ENCODE measurements at places on chromosomes 7 and 10.
A peak's percentile ranks its signal among the peaks of the same experiment; 100 is the strongest.

DNA sequence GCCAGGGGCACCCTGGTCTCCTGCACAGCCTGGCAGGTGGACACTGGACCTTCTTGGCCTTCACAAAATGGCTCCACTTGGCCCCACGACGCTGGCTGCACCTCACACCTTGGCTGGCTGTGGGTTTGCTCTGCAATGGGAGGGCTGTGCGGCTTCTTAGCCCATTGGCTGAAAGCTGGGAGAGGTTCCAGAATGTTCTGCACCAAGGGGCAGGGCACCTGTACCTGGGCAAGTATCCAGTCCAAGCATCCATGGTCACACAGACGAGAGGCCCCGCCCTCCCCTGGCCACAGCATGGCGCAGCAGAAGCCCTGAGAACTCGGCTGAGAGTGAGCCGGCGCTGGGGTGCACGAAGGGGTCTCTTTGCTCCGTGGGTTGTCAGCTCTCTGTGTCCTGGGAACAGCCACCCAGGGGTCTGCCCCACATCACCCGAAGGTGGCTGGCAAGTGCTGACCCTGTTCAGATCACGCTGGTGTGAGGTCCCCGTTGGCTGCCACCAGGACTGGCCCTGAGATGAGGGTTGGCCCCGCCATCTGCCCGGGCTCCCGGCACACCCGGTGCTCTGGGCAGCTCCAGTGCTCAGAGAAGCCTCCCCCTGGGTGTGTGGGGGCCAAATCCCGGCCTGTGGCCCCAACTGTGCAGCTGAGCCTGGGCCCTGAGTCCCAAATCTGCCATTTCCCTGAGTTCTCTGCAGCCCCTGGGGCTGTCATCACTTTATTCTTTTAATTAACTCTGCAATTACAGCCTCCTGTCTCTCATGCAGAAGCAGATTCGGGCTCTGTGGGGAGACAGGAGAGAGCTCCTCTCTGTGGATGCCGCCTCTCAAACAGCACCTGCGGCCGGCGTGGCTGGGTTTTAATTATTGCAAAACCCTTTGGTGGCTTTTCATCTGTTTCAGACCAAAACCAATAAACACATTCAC lies 19.4 kb upstream of the ADGRA1 start:
- DNase-seq: no peak

GRCh38 chr10:6195846-6196245 lies 6.9 kb upstream of the PFKFB3 start:
- no peak for DNase-seq

GRCh38 chr7:128703609-128704241 lies 31.6 kb downstream of the GARIN1A start:
- peak; percentile 21 for DNase-seq

- no peak for DNase-seq
These were observed 10.1 kb downstream of the PSTK start for GRCh38 chr10:122990278-122990677.

DNA sequence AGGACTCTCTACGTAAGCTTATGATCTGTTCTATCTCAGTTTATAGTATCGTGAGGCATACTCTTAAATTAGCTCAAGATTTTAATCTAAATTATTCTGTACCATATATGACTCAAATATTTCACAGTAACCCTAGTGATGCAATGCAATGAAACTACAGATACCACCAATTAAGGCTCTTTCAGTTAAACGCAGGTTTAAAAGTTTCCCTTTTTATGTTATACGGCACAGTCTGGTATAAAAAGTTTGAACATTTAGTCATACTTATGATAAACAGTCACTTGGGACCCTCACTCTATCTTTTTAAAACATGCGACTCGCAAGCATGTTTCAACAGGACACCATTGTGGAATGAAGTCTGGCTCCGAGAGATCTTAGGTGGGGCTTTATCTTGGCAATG lies 107.2 kb downstream of the CDK6 start:
- DNase-seq: no peak

DNA sequence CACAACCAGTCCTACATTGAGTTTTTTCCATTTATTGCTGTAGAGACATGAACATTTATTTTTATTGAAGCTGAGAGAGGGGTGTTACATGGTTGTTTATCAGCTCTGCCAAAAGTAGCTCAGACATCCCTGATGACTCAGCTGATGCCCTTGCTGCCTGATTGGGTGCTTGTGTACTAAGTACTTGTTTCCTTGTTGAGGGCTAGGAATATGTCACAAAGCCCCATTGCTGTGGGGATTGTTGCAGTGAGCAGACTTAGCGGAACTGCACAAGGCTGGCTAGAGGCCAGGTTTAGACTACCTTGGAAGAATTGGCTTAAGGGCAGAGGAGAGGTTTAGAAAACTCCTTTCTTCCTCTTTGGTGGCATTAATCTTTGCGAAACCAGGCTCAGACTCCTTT lies 110.6 kb downstream of the AUTS2 start:
- DNase-seq: no peak

GRCh38 chr7:158491094-158491493 lies 96.5 kb downstream of the PTPRN2 start:
- DNase-seq: no peak

DNA sequence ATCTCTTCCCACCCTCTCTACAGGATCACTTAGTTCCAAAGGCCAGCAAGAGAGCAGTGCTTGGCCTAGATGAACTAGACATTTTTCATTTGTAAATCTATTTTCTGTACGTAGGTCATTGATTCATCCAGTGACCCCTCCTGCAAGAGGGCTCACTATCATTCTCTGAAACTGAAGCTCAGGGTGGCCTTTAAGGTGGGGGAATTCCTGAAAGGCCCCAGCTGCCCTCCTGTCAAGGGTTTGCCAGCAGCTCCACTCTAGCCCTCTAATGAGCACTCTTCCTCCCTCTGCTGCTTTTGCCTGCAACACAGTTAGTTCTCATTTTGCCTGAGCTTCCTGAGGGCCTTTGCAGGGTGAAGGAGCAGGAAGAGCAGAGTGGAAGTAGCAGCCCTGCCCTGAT lies 41.2 kb downstream of the LRRC18 start:
- DNase-seq: no peak

DNA sequence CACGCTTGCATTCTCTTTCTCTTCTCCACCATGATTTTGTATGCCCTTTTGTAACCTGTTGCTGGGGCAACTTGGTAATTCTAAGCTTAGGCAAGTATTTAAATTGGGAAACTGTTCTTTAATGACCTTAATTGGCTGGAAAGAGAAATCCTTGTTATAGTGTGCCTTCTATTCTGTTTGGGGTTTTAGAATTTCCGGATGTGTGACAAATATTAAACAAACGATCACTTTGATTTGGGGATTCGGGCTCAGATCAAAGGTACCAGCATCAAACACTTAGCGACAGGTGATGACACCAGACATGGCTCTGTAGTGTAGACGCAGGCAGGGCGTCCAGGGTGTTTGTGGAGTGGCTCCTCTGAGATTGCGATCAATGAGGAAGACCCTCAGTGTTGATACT lies 55.0 kb downstream of the RAB11FIP2 start:
- DNase-seq: no peak

GRCh38 chr7:21140622-21141021 lies 287.3 kb upstream of the SP4 start:
- no peak for DNase-seq

DNA sequence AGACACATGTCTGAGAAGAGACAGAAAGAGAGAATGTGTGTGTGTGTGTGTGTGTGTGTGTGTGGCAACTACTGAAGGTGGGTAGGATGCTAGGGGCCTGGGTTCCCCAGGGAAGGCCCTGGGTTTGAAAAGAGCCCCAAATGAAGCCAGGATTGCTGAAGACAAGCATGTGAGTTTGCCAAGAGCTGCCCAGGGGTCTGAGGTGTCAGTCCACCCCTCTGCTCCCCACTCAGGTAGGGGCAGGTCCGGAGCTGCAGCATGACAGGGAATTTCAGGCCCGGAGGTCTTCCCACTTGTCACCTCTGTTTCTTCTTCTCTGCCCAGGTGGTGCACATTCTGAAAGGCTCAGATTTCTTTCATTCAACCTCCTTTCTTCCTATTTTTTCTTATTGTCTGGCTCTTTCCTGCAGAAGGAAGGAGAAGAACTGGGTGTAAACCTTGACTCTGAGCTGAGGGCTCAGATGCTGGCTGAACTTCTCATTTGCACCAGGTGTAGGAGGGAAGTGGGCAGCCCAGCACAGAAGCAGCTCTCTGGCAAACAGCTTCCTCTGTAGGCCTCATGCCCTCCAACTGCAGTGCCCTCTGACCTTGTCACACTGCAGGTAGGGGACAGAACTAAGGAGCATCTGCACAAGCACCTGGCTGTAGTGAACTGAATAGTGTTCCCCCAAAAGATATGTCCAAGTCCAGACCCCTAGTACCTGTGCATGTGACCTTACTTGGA lies 79.6 kb upstream of the LRRC4 start:
- no peak for DNase-seq

DNA sequence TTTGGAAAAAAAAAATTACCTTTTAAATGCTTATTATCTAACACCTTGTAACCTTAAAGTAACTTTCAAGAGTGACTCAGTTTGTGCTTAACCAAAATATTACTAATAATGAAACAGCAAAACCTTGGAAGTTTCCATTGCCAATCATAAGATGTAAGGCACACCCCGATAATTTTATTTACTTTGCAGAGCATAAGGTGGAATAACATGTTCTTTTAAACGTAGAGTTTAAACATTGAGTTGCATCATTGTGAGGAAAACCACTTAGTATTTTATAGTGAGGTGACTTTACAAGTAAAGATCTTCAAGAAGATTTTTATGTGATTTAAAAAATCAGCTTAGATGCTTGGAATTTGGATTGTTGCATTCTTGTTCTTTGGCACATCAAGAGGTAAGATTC lies at the start of gene PNLIPRP3:
TSS of gene PNLIPRP3 (plus strand) at position 177 of the 400 bp plus-strand sequence. CDS start at position 343, 166 bp downstream.
- no peak for DNase-seq

GRCh38 chr10:99917963-99918825 lies 91.6 kb downstream of the DNMBP start:
- no peak for DNase-seq

DNA sequence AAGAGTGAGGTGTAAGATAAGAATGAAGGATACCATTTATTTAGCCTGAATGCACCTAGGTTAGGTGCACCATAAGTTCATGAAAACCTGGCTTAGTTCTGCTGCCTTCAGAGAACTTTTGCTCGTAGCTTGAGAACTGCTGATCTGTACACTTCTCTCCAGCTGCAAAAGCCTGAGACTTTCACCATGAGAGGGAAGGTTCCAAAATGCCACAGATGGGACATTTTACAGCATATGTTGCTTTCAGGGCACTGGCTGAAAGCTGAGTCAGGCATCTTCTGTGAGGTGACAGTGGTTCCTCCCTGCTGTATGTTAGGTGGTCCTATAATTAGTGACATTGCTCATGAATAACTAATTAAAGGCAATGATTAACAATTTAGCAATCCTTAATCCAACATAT lies 298.3 kb downstream of the GALNT17 start:
- DNase-seq: no peak

GRCh38 chr7:136104269-136104603 lies 127.1 kb upstream of the MTPN start:
- no peak for DNase-seq

DNA sequence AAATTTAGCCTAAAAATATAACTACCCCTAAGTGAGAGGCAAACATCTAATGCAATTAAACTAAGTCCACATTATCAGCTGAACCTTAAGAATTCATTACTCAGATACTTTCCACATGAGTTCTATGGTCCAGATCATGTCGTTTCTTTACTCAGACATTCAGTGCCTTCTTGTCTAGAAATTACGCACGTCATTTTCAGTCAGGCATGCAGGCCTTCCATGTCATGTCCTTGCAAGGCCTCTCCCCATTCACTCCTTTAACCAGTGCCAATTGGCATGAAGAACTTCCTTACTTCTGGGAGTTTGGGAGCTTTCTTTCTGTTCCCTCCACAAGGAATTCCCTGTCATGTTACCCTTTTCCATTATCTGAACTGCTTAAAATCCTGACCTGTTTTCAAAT lies 118.8 kb downstream of the NRP1 start:
- DNase-seq: no peak

- no peak for DNase-seq
These were observed 85.8 kb downstream of the GSAP start for GRCh38 chr7:77330169-77330882.

GRCh38 chr7:112501801-112502503 lies 21.2 kb downstream of the LSMEM1 start:
- DNase-seq: no peak

DNA sequence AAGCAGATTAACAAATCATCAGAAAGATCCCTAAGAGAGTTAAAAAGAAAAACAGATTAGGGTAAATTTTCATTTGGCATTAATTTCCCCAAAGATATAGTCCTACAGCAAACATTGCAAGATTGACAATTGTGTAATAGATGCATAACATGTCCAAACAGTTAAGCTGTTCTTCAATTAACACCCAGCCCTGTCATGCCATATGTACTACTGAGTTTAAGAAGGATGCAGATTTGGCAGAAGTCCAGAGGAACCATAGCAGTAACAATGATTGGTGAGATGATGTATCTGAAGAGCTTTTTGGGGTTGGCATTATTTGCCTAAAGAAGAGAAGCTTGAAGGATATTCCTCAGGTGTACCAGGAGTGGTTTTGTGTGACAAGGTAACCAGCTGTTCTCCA lies 287.6 kb downstream of the LRMDA start:
- DNase-seq: no peak
